Stimulated activated CD8-positive, alpha-beta memory T cell treated with anti-CD3 and anti-CD28 coated beads, Interleukin-7, amount 100 ng/mL, for 24 hours (primary cell): ENCODE measurements at places on chromosomes 3 and 15.

- DNase-seq, result no peak
Measured at GRCh38 chr15:58545307-58546065, 113.7 kb downstream of the LIPC start.

DNA sequence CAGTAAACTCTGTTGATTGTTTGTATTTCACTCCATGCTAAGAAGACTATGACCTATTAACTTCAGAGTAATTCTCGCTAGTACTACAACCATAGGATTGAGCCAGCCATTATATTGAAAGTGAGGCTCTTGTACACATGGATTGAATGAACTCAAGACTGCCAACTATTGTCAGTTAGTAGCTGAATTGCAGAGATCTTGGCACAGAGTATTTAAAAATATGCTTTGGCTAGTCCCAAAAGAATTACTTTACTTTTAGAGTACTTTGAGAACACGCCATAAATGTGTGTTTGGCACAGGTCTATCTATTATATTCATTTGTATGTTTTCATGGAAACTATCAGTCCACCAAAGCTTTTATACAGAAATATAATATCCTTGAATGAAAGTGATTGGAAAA, 226.7 kb upstream of the DCBLD2 start:
- DNase-seq, result no peak

DNA sequence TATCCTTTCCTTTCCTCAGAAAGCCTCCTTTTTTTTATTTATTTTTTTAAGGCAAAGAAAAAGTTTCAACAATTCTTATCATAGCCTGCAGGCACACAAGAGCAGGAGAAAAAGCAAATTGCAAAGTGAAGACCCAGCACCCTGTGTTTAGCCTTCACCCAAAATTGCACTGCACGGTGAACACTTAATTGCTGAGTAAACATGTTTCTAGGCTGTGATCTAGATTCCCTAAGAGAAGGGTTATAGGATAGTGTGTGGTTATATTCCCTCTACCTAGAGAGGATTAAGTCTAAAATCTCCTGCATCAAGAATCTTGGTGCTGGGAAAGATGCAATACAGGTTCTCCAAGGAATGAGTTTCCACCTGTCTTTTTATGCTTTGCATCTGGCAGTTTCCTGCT, 70.2 kb upstream of the BFSP2 start:
- no peak for DNase-seq

- no peak for DNase-seq
Measured at GRCh38 chr3:16174389-16174788, at the start of gene GALNT15. Gene GALNT15, plus strand, starts transcription at chr3:16174680. Its CDS starts 472 bp downstream, at chr3:16175152.

DNA sequence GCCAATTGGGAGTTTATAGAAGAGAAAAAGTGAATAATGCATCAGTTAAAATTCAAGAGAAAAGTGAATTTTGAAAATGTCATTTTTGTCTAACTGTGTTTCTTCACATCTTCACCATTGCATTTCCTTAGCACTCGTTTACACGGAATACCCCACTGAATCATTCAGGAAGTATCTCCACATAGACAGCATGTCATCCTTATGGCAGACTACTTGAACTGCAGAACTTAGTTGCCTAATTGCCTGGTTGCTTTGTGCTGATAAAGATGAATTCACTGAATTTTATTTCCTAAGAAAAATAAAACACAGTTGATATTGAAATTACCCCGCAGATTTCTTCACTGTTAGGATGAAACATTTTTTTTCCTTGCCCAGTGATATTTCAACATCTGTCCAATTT, 627.1 kb downstream of the ROBO1 start:
- no peak for DNase-seq

DNA sequence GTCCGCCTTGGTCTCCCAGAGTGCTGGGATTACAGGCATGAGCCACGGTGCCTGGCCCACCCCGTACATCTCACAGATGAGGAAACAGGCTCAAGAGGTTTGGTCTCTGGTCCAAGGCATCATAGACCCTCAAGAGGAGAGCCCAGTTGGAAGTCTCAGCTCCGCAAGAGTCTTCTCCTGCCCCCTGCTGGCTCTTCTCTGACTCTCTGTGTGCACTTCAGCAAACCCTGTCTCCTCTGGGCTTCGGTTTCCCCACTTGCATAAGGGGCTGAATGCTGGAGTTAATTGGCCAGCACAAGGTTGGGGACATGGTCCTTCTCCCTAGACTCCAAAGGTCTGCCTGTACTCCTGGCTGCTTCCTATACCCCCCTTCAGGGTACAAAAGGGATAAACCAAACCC, 3.9 kb downstream of the MST1R start:
- no peak for DNase-seq

GRCh38 chr3:123909785-123910184, 25.7 kb upstream of the MYLK start:
- DNase-seq, result no peak

- DNase-seq, result no peak
Measured at GRCh38 chr3:141900343-141900742, 23.9 kb downstream of the ATP1B3 start.

DNA sequence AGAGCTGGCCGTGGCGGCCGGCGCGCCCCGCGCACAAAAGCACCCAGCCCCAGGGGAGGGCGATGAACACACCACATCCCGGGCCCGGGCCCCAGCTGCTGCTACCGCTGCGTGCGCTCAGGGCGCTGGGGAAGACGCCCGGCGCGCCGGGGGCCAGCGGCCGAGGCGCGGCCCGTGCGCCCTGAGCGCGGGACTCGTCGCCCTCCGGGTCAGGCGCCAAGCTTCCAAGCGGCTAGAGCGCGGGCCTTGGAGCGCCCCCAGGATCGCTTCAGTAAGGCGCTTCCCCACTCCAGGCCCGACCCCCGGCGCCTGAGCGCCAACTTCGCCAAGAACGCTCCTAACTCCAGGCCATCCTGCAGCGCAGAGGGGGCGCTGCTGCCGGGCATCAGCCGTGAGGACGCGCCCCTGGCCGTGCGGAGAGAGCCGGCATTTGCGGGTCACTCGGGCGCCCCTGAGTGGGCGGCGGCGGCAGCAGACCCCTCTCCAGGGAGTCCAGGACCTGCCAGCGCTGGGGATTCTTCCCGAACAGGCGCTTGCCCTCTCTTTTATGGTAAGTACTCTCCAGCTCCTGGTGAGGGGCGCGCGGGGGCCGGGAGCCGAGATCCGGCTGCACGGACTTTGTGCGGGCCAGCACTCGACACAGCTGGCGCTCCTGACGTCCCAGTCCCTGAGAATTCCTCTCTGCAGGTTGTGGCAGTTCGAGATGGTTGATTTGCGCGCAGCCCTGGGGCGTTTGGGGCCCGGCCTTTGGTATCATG, 475 bp downstream of the SPSB4 start:
- no peak for DNase-seq

- DNase-seq, result no peak
Measured at GRCh38 chr3:152076148-152076547, 192.6 kb upstream of the MBNL1 start.

- DNase-seq, result no peak
Measured at GRCh38 chr3:24191801-24192403, 246.8 kb downstream of the NR1D2 start.

GRCh38 chr15:99981839-99982658, 248.8 kb upstream of the LYSMD4 start:
- no peak for DNase-seq

DNA sequence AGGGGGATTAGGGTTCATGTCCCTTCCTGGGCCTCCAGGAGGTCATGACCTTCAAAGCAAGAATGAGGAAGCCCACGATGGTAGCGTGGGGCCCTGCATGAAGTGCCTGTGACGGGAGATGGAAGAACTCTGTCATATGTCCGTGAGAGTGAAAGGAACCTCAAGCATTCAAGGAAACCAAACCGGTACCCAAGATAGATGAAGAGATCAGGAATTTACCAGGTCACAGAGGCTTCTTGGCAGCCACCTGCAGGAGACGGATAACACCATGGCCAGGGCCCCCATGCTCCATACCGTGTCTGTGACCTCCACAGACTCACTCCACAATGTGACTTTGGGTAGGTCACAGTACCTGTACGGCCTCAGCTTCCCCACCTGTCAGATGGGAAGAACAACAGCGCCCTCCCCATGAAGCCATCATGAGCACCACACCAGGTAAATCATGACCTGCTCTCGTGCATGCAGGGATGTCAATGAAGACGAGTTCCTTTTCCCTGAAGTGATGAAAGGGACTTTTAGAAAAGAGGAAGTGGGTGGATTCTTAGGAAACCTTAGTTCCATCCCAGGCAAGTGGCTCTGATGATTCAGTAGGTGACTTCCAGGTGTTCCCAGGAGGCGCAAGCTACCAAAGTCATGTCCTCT, 23.3 kb upstream of the CYP11A1 start:
- no peak for DNase-seq

GRCh38 chr3:186209810-186210752, 101.2 kb upstream of the ETV5 start:
- no peak for DNase-seq

DNA sequence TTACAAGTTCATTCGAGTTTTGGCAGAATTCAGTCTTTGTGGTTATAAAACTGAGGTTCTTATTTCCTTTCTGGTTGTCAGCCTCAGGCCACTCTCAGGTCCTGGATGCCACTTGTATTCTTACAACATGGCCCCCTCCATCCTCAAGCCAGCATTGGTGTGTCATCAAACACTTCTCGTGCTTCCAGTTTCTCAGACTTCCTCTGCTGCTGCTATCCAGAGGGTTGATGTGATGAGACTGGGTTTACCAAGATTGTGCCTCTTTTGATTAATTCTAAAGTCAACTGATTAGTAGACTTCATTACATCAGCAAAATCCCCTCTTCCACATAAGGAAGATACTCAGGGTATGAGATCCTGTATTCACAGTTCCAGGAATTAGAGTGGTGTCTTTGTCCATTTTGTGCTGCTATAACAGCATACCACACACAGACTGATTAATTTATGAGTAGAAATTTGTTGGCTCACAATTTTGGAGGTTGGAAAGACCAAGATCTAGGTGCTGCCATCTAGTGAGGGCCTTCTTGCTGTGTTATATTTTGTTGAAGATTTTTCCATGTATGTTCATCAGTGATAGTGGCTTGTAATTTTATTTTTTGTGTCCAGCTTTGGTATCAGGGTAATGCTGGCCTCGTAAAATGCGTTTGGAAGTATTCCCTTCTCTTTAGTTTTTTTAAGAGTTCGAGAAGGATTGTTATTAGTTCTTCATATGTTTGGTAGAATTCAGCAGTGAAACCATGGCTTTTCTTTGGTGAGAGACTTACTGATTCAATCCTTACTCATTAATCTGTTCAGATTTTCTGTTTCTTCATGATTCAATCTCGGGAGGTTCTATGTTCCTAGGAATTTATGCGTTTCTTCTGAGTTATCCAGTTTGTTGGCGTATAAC, 11.1 kb downstream of the LRCH3 start:
- DNase-seq, result no peak

DNA sequence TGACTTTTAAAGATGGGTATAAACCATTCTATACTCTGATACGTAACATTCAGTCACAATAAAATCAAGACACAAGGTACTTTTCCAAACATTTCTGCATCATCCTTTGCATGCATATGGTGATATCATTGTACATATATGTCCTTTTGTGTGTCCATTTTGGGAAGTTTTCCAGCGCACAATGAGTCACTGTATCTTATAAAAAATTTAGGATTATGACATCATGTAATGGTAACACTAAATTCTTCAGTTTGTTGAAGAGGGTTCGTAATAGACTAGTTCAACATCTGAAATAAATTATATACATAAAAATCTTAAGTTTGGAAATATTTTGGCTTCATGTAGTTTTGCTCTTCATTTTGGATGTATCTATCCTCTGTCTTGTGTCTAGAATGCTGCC, 480.9 kb downstream of the ROBO1 start:
- DNase-seq, result no peak

DNA sequence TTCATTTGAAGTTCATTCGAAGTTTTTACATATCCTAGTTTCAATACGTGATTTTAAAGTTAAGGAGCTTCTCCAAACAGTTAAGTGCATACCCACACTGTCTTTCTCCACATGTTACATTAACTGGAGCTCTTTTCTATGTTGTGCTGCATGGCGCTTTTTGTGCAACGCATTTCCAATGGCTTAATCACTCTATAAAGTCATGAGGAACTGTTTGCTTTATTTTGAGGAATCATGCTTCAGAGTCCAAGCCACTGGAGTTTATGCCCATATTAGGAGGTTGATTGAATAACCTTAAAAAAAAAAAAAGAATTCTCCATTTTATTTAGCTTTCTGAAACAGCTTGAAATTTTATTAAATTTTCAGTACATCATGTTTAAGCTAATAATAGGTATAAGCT, 109.4 kb upstream of the MBNL1 start:
- no peak for DNase-seq

DNA sequence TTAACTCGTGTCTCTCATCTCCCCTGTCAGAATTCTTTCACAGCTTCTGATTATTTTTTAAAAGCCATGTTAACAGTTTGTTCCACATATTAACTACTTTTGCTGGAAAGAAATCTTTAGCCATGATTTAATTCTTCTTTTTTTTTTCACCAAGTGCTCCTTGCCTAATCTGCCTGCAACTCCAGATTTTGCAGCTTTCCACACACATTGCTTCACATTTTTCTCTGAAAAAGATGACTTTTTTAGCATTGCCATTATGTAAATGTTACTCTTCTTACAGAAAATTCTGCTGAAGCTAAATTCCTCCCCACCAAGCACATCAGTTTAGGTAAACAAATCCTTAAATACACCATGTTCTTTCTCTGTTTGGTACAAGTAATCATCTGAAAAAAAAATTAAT, 23.4 kb upstream of the PPARG start:
- DNase-seq, result no peak

DNA sequence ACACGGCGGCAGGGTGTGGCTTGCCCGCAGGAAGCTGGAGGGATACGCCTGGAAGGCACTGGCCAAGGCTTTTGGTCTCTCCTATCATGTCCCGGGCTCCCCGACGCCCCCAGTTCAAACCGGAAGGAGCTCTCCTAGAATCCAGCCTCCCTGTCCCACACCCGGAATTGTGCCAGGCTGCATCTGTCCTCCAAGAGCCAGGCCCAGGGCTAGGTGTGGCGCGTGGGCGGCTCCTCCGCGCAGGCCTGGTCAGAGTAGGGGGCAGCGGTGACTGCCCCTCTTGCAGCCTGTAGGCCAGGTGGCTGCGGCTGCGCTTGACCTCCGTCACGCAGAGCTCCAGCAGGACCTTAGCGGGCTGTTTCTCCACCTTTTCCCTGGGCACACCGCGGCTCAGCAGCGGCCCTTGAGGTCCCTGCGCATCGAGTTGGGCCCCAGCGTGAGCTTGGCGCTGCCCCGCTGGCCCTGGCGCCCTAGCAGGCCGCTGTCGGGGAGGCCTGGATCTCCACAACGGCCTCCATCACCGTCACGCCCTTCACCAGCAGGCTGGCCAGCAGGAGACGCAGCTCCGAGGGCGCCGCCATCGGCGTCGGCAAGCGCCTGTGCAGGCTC, 15.9 kb upstream of the SIAH2 start:
- no peak for DNase-seq

DNA sequence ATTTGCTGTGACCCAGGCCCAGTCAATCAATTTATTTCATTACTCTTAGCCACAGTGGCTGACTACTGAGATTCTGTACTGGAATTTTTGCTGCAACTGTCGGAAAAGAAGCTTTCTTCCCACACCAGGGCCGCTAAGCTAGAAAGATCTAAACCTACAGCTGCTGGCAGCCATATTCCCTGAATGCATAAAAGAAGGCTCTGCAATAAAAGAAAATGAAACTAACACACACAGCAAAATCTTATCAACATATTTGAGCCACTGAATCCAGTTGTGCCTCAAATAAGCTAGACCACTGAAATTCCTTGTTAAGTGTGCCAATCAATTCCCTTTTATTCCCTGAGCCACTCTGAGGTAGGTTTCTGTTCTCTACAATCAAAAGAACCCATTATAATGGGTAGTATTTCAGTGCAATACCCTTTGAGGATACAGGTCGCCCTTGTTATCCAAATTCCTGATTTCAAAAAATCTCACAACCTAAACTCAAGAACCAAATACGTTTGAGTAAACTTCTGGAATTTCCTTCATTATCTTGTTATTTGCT, 60.3 kb downstream of the MYO9A start:
- DNase-seq, result no peak
